HT1080 (cell line): ENCODE measurements at places on chromosomes 4 and X. TPM values are rescaled to one million over a fixed set of nuclear protein-coding genes. Genes with fewer than 3 reads are reported as not detected.

GRCh38 chr4:7761720-7762119, 177.9 kb downstream of the AFAP1 start:
- no peak for DNase-seq

GRCh38 chr4:144362366-144362765, 221.8 kb upstream of the GYPA start:
- no peak for DNase-seq

- DNase-seq, result peak; percentile 17
These were observed 691 bp downstream of the SCARB2 start for GRCh38 chr4:76212851-76213414.

GRCh38 chrX:42934020-42934726, 156.2 kb upstream of the PPP1R2C start:
- peak; percentile 2 for DNase-seq

DNA sequence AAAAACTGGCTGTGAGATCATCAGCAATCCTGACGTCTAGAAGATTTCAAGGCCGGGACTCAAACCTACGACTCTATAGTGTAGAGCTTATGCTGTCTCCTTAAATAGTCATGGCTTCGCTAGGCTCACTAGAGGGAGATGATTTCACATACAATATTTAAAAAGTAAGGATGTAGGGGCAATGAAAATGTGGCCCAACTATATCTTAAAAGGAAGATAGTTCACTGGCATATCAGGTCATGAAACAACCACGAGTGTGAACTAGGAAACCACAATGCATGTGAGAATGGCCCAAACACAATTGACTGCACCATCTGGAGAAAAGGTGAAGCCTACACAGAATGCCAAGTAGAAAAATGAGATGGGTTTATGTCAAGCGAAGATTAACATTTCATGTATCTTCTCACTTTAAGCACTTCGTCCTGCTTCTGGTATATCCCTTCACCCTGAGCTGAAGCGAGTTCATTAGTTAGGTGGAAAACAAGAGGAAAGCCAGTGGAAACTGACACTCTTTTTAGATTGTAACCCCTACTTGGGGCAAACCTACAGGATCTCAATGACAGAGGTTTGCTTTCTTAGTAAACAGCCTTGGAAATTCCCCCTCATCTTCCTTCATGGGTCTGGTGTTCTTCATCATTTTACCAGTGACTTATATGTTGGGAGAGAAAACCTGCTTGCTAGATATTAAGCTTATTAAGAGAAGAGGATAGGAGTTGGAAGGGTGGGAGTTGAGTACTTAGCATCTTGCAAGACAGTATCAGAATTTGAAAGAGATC, 17.4 kb downstream of the FAM9C start:
- DNase-seq, result no peak

TCEAL5 gene
- total RNA-seq, result not detected in 2 replicates

- no peak for DNase-seq
These were observed 21.9 kb upstream of the RP2 start for GRCh38 chrX:46814966-46815365.

HTR2C gene
- total RNA-seq, result not detected in 2 replicates

DNA sequence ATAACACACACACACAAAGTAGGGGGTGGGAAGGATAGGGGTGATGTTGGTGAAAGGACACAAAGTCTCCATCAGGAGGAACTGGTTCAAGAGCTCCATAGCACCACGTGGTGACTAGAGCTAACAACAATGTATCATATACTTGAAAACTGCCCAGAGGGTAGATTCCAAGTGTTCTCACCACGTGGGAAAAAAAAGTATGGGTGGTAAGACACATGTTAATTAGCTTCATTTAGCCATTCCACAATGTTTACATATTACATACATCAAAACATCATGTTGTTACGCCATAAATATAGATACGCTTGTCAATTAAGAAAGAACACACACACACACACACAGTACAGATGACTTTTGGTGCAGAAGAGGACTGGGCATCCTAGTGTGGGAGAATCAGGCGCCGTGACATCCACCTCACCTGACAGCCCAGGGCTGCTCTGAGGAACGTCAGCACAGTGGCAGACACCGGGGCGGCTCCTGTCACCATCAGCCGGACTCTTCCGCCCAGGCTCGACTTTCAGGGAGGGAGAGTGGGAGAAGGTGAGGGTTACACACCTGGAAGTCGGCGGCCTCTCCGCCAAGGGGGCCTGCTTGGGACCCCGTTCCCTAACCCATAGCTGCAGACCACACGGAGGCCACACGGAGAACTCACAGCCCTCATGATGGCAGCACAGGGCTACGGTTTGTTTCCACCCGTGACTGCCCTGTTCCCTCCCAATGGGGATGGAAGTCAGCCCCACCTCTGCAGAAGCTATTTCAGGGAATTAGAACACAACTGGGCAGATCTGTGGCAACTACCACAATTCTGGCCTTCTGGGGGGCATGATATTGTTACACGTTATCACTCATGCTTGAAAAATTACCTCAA, 31.8 kb upstream of the CENPU start:
- no peak for DNase-seq

OPN1MW2 gene
- not detected in 2 replicates for total RNA-seq

DNA sequence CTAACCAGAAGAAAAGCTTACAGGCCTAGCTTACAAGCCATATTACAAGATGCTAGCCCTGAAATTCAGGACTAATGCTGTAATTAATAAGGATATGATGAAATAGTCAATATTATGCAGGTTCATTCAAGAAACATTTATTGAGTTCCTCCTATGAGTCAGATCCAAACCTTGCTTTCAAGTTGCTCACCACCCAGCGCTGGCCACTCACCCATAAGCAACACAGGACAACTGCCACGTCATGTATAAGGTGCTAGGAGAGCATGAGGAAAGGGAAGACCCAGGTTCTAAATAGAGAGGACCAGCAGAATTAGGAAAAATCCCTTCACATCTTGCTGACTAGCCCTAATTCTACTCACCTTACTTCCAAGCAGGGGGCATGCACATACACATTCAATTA, 23.3 kb downstream of the MAML3 start:
- peak; percentile 88 for DNase-seq

ATP8A1 gene
- total RNA-seq, result 0.06 and 0.17 TPM in 2 replicates

- no peak for DNase-seq
These were observed 164.2 kb upstream of the PITX2 start for GRCh38 chr4:110787109-110787508.

- DNase-seq, result no peak
These were observed 68.1 kb downstream of the TMEM164 start for GRCh38 chrX:110070970-110071369.
